ENCODE measurements at places on chromosomes 12 and 14. TPM values are rescaled to one million over a fixed set of nuclear protein-coding genes. Genes with fewer than 3 reads are reported as not detected.

DNA sequence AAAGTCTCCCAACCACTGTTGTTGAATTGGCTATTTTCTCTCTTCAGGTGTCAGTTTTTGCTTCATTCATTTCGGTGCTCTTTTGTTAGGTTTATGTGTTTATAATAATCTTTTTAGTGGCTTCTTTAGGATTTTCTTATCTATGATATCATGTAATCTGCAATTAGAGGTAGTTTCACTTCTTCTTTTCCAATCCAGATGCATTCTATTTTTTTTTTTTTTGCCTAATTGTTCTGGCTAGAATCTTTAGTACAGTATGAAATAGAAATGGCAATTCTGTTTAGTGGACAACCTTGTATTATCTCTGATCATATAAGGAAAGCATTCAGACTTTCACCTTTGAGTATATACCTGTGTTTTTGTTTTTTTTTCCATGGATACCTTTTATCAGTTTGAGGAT, 17.4 kb downstream of the CNOT2 start:
- H3K27ac ChIP-seq, result no peak overlapping the region
- H3K36me3 ChIP-seq, result no peaks in the 10 kb centered on the region
- no peak for DNase-seq
- no peaks in the 10 kb centered on the region for H3K27me3 ChIP-seq
- H3K4me1 ChIP-seq, result peaks cover 26% of the 10 kb centered on the region

GRCh38 chr12:109824731-109825130, 8.5 kb downstream of the TRPV4 start:
- peaks cover 5% of the 10 kb centered on the region for H3K4me1 ChIP-seq

DNA sequence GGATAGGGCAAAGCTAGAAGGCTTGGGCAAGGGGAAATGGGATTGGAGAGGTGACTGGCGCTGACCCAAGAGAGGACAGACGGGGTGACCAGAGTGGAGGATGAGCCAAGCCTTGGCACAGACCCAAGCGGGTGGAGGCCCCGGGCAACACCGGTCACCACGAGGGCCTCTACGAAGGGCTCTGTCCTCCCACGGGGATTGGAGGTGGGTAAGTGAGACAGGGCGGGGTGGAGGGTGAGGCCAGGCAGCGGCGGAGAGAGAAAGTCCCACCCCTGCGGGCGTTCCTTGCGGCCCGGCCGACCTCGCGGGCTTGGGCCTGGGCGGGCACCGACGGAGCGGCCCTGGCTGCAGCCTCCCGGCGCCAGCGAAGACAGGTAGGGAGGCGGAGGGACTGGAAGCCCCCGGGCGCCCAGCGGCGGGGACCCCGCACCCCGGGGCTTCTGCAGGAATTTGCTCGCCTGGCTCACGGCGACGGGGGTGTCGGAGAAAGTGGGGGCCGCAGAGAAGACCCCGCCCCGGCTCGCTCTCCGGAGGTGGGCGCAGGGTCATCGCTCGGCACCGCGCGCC, at the start of gene PAPLN:
TSS of gene PAPLN (plus strand) at position 288 of the 567 bp plus-strand sequence. CDS start 2,273 bp downstream, outside the sequence.
- no peaks in the 10 kb centered on the region for H3K27me3 ChIP-seq
- H3K27ac ChIP-seq, result no peak within 1 kb of the TSS
- H3K4me1 ChIP-seq, result no peaks in the 10 kb centered on the region
- no peak for DNase-seq
- H3K4me3 ChIP-seq, result peak within 1 kb of the TSS; percentile 29

DNA sequence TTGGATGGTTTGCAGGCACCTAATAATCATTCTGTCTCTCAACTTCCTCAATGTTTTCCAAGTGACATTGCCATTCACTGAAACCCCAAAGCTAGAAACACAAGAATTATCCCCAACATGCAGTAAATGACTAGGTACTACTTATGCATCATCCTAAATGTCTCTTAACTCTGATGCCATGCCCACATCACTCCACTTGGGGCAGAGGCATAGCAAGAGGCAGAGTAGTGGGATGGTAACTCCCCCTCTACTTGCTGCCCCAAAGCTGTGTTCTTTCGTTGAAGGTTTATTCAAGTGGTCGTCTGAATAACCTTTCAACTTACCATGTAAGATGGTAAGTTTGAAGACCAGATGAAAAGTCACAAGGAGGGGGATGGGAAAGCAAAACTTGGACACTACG, 77.9 kb upstream of the SOX5 start:
- no peak for DNase-seq
- no peak overlapping the region for H3K27ac ChIP-seq
- H3K4me3 ChIP-seq, result no peak overlapping the region
- H3K27me3 ChIP-seq, result no peaks in the 10 kb centered on the region

- no peaks in the 10 kb centered on the region for H3K27me3 ChIP-seq
- no peaks in the 10 kb centered on the region for H3K36me3 ChIP-seq
- H3K27ac ChIP-seq, result no peak overlapping the region
These were observed 218.4 kb downstream of the SOX5 start for GRCh38 chr12:23731035-23731434.

GRCh38 chr14:100393906-100394732, 71.0 kb downstream of the SLC25A47 start:
- H3K27me3 ChIP-seq, result no peaks in the 10 kb centered on the region
- H3K27ac ChIP-seq, result no peak overlapping the region
- no peak overlapping the region for H3K4me3 ChIP-seq
- peaks cover 3% of the 10 kb centered on the region for H3K4me1 ChIP-seq

GRCh38 chr14:64209444-64210131, 84.6 kb downstream of the ESR2 start:
- H3K36me3 ChIP-seq, result no peaks in the 10 kb centered on the region
- H3K27ac ChIP-seq, result no peak overlapping the region
- no peak for DNase-seq
- peaks cover 22% of the 10 kb centered on the region for H3K4me1 ChIP-seq

- H3K36me3 ChIP-seq, result peaks cover 54% of the 10 kb centered on the region
- no peaks in the 10 kb centered on the region for H3K4me1 ChIP-seq
- H3K27ac ChIP-seq, result no peak overlapping the region
- no peak for DNase-seq
These were observed 34.8 kb upstream of the MAPKAPK5 start for GRCh38 chr12:111807232-111807631.

GRCh38 chr14:31205681-31206535, 1.7 kb downstream of the HECTD1 start:
- H3K27ac ChIP-seq, result peak overlapping the region; percentile 99
- peaks cover 22% of the 10 kb centered on the region for H3K4me1 ChIP-seq
- DNase-seq, result no peak
- H3K4me3 ChIP-seq, result peak overlapping the region; percentile 69
- H3K36me3 ChIP-seq, result peaks cover 7% of the 10 kb centered on the region

DNA sequence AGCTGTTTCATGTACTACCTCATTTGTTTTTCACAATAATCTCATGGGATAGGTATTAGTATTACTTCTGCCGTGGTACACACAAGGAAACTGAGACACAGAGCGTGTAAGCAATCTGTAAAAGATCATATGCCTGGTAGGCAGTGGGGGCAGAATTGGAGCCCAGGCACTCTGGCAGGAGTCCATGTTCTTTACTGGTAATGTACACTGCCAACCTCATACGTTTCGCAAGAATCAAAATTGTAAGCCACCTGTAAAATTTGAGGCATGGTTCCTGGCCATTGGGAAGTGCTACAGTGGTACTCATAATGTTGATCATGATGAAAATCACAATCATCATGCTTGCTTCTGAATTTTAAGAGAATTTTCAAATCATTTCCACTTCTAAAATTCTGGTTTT, 40.7 kb downstream of the TMTC1 start:
- no peaks in the 10 kb centered on the region for H3K36me3 ChIP-seq
- no peak overlapping the region for H3K4me3 ChIP-seq
- no peaks in the 10 kb centered on the region for H3K27me3 ChIP-seq
- no peak for DNase-seq
- H3K4me1 ChIP-seq, result no peaks in the 10 kb centered on the region

DNA sequence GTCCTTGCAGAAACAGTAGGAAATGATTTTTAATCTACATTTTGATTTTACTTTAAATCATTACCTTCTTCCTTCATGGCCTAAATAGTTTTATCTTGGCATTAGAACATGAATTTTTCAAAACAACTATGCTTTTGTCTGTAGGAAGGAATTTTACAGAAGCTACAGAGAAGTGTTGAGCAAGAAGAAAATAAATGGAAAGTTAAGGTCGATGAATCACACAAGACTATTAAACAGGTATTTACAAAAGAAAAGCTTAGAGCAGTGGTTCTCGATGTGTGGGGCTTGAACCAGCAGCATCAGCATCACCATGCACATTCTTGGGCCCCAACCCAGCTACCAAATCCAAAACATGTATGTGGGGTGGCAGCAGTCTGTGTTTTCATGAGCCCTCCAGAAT, 91.6 kb downstream of the KTN1 start:
- H3K27ac ChIP-seq, result no peak overlapping the region
- no peak for DNase-seq
- no peaks in the 10 kb centered on the region for H3K4me1 ChIP-seq
- no peaks in the 10 kb centered on the region for H3K27me3 ChIP-seq
- no peak overlapping the region for H3K4me3 ChIP-seq
- H3K36me3 ChIP-seq, result no peaks in the 10 kb centered on the region

The MYH6 gene
- 0.03 TPM for total RNA-seq

The PDE6H gene
- not detected for total RNA-seq

The BEST3 gene
- total RNA-seq, result 1.6 TPM

The RD3L gene
- total RNA-seq, result not detected

The TCL1B gene
- total RNA-seq, result not detected

The RHEBL1 gene
- not detected for total RNA-seq
